Frontal cortex (tissue), 4 donors: ENCODE measurements at places on chromosomes 6 and 20.
A peak's percentile ranks its signal among the peaks of the same experiment; 100 is the strongest.

DNA sequence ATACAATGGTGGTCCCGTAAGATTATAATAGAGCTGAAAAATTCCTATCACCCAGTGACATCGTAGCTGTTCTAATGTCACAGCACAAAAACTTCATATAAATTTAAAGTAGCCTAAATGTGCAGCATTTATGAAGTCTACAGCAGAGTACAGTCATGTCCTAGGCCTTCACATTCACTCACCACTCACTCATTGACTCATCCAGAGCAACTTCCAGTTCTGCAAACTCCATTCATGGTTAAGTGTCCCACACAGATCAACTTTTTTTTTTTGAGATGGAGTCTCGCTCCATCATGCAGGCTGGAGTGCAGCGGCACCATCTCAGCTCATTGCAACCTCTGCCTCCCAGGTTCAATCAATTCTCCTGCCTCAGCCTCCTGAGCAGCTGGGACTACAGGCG lies 20.9 kb upstream of the KCNG1 start:
- DNase-seq: no peak

GRCh38 chr6:159831373-159831679 lies 31.2 kb downstream of the PNLDC1 start:
- no peak for DNase-seq

DNA sequence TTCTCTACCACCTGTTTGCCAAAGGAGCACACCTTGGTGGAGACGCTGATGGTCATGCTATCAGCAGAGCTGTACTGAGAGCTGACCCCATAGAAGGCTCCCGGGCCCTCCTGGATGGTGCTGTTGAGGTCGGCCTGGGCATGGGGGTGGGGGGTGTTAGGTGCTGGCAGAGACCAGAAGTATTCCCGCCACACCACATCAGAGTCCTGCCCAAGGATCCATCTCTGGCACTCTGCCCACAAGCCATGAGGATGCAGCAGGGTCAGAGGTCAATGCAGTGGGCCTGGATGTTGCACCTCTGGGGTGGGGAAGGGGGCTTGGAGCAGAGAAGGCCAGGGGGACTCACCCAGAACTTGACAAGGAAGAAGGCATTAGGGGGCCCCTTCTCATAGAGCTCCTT lies 7.4 kb downstream of the RPL10A start:
- DNase-seq: no peak

- DNase-seq: no peak
These were observed 20.2 kb downstream of the GMEB2 start for GRCh38 chr20:63606686-63607085.

DNA sequence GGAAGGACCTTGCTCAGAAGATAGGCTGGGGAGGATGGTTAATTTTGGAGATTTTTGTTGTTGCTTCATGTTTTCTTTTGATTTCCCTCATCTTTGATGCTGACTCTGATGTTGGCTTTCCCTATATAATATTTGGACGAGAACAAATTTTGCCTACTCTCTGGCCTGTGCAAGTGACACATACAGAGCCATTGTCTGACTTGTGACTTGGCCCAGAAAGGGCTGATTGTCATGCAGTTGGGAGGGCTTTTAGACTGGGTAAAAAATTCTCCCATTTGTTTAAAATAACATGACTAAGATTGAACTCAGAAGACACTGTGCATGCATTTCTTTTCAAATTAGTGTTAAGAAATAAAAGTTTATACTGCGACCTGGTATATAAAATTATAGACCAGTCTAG lies 98.6 kb upstream of the SUPT3H start:
- DNase-seq: no peak

GRCh38 chr6:50922579-50923525 lies 104.2 kb downstream of the TFAP2B start:
- no peak for DNase-seq

DNA sequence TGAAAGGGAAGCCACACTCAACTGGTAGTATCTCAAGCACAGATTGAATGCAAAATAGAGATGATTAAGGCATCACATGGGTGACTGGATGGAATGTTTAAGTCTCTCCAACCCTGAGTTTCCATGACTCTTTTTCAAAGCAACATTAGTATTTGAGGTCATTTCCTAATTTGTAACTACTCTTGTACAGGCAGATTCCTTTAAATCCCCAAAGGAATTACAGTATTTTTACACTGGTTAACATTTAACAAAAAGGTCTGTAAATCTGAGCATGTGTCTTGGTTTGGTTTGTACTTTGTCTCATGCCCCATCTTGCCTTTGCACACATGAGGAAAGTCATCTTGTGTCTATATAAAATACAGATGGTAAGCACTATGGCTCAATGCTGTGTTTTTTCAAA lies 15.1 kb downstream of the RMND1 start:
- DNase-seq: no peak

DNA sequence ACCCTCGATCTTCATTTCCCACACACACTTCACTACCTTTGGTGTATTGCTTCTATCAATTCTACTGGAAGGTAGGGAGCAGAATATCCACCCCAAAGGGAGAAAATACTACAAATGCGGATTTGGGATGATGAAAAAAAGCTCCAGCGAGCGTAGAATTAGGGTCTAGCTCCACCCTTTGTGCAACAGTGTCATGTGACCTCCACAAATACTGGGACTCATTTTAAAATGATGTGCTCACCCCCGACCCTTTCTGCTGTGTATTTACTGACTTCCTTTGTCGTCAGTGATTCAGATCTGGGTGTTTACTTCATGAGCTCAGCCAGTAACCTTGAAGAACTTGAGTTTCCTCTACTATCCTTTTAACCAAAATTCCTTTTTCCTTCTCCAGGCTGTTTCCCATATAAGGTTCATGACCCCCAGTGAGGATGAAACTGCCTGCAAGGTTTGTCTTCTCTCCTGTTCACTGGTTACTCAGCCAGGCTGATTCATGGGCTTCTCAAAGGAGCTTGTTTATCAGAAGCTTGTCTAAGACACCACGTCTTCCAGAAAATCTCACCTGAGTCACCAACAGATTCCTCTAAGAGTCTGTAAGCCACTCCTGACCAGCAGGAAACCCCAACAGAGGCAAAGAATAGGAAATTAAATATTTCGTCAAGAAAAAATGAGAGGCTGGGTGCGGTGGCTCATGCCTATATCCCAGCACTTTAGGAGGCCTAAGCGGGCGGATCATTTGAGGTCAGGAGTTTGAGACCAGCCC lies 39.6 kb upstream of the PAX1 start:
- no peak for DNase-seq

DNA sequence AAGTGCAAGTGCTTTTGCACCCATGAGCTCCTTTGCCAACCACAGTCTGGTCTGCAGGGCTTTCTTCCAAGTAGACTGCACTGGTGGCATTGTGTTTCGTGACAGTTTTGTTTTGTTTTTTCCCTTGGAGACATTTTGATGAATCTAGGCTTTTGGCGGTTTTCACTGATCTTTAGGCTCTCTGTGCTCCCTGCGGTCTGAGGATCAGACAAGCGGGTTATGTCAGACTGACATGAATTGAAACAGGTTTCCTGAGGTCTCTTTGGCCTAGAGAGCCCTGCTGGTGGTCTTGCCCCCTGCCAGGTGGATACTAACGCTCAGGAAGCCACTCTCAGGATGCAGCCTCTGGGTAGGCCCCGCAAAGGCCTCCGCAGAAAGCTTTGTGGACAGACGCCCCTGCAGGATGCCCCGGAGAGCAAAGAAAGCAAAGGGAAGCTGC lies 555.4 kb upstream of the AGPAT4 start:
- peak; percentile 10 for DNase-seq

DNA sequence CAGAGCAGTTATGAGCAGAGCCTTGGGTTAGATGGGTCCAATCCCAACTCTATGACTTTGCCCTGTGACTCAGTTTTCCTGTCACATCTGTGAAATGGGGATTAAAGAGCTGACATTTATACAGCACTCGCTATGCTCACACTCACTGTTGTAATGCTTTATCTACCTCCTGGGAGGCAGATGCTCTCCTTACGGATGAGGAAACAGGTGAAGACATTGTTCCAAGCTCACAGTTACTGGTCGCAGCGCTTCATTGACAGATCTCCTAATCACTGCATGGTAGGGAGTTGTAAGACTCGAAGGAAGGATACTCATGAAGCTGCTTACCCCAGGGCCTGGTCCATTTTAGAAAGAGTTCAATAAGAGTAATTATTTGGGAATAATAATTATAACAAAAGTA lies 2.9 kb upstream of the MYLK2 start:
- no peak for DNase-seq

DNA sequence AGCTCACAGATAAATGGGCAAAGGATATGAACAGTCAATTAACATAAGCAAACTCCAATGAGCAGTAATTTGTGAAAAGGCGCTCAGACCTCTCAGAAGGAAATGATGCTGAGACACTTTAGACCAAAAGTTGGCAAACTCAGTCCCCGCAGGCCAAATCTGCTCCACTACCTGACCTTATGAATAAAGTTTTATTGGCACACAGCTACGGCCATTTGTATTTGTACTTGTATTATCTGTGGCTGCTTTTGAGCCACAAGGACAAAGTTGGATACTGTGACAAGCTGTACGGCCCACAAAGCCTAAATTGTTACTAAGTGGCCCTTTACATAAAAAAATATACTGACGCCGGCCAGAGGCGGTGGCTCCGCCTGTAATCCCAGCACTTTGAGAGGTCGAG lies 167.0 kb downstream of the PREX1 start:
- no peak for DNase-seq

DNA sequence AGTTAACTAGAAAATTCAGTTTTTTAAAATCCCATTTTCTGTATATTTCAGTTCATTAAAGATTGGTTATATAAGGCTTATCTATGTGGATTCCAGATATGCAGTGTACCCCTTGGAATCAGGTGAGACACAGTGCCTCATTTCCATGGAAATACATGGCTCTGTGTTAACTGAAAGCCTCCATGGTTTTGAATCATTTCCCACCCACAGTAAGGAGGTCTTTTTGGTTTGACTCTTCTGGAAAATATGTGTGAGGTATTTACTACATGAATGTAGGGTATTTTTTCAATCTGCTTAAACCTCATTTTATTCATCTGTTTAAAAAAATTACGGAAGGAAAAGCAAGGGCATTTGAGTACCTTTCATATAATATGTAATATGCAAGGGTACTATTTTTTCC lies 25.5 kb downstream of the RNF144B start:
- no peak for DNase-seq

GRCh38 chr6:127578900-127579299 lies 1.9 kb downstream of the C6orf58 start:
- DNase-seq: no peak

DNA sequence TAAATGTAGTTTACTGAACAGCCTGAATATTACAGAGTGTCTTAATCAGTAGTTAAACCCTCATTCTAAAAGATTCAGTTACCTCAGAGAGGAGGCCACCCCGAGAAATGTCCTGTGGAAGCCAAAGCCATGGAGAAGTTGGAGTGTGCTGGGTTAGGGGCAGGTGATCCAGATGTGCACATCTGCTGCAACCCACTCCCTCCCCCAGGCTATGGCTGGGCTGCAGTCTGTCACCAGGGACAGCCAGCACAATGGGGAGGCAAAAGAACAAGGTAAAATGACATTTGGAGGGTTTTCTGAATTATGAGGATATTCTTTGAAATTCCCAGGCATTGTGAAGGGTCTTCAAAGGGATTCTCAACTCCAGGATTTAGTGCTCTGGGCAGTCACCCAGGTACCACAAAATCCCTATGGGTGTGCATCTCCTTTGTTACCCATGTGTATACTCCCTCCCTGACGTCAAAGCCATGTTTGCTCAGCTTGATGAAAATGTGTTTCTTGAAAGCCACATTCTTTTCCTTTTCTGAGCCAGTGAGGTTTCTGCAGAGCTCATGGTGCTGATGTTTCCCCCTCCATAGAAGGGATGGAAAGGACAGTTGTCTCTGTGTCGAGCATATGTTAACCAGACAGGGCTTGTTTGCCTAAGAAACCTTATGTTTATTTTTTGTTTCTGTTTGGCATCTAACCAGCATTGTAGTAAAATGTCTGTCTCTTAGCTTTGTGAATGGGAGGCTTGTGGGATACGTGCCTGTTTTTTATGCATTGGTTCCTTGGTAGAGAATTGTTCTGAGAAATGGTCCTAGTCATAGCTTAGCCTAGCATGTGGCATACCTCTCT lies 212.3 kb upstream of the TBX18 start:
- DNase-seq: no peak

DNA sequence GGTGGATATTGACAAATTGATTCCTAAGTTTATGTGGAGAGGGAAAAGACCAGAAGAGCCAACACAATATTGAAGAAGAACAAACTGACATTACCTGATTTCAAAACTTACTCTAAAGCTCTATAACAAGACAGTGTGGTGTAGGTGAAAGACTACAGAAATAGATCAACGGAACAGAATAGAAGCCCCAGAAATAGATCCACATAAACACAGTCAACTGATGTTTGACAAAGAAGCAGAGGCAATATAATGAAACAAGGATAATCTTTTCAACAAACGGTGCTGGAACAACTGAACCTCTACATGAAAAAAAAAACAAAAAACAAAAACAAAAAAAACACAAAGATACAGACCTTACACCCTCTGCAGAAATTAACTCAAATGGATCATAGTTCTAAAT lies 50.2 kb downstream of the MAP3K5 start:
- DNase-seq: no peak

DNA sequence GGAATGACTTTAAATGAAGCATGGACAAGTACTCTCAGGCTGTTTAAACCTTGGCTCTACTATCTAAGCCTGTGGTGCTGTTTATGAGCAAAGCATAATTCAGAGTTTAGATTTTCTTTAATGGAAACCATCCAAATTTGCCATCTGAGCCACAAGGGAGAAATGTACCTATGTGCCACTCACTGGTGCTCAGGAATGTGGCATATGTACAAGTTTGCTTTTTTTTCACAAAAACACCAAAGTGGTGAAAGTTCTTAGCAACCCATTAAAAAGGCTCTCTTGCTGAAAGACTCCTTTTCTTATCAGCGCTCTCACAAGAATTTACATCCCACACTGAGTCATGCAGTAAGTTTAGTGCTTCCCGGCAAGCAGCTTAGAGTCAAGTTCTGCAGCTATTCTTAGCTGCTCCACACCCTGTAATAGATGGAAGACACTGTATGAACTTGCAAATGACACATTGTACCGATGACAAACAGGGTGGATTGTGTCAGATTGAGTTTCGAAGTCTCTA lies 57.3 kb upstream of the MLIP start:
- DNase-seq: no peak

DNA sequence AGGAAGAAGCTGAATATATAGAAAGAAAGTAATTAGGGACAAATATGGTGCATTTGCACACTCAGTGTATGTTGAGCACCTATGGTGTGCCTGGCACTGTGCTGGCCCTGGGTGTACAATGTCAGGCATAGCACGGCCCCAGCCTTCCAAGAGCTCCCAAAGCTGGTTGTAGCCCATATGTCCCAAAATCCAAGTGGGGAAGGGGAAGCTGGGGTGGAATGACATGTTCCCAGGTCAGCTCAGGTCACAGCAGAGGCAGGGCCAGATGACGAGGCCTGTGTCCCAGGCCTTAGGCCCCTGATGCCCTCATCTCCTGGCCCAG lies 170.0 kb downstream of the VEGFA start:
- DNase-seq: no peak
